ENCODE measurements at places on chromosomes 1 and 21.
A peak's percentile ranks its signal among the peaks of the same experiment; 100 is the strongest.

GRCh38 chr1:30732277-30732996 lies 9.1 kb upstream of the MATN1 start:
- no peak for DNase-seq

- DNase-seq, result no peak
Measured at GRCh38 chr1:61157468-61157987, 75.2 kb downstream of the NFIA start.

DNA sequence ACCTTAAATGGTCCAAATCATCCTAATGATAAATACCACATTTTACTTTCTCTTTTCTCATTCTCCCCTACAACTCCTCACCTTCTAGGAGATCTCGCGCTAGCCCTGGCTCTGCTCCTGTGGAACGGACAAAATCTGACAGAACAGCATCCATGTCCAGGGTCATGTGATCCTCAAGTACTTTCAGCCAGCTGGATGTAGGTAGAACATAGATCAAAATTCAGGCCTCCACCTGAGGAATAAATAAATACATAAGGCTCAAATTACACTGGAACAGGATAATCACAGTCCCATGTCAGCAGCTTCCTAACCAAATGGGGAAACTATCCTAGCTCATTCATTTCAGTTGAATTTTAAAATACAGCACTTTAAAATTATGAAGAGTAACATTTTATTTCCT lies 33.2 kb downstream of the OTUD7B start:
- no peak for DNase-seq

GRCh38 chr21:34865400-34866241 lies 183.5 kb downstream of the RUNX1 start:
- peak; percentile 12 for DNase-seq
